ENCODE measurements at places on chromosomes 1 and 21. TPM values are rescaled to one million over a fixed set of nuclear protein-coding genes. Genes with fewer than 3 reads are reported as not detected.

The UTS2 gene
- total RNA-seq, result not detected

The KCNJ9 gene
- 0.13 TPM for total RNA-seq

The CHRNB2 gene
- not detected for total RNA-seq

The MORC3 gene
- 38.7 TPM for total RNA-seq

The CTPS1 gene
- total RNA-seq, result 20.9 TPM

The SFPQ gene
- 104 TPM for total RNA-seq

The S100A3 gene
- total RNA-seq, result 3.8 TPM

The TTC13 gene
- total RNA-seq, result 14.3 TPM

The TRIM67 gene
- total RNA-seq, result not detected

- H3K4me3 ChIP-seq, result no peak overlapping the region
- H3K36me3 ChIP-seq, result peaks cover 10% of the 10 kb centered on the region
- H3K27ac ChIP-seq, result peak overlapping the region; percentile 99
- H3K4me1 ChIP-seq, result peaks cover 25% of the 10 kb centered on the region
These were observed 32.2 kb upstream of the ANGPTL7 start for GRCh38 chr1:11156963-11157362.

DNA sequence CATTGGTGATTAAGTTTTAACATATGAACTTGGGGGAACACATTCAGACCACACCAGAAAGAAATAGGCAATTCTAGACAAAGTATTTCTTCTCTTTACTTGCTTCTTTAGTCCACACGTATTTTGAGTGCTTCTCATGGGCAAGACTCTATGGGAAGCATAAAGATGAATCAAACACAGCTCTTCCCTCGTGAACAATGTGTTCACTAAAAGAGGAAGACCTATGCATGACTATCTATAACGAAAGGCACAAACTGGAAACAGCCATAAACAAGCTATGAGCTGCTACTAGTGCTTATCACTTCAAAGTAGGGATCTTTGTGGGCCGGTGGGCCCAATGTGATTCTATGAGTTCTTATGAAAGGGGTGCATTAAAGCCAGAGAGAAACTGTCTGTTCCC lies 53.0 kb upstream of the PRDX6 start:
- H3K27ac ChIP-seq, result no peak overlapping the region
- no peak overlapping the region for H3K4me3 ChIP-seq
- no peaks in the 10 kb centered on the region for H3K36me3 ChIP-seq
- no peak for DNase-seq
- peaks cover 21% of the 10 kb centered on the region for H3K4me1 ChIP-seq

- H3K4me3 ChIP-seq, result no peak overlapping the region
- no peaks in the 10 kb centered on the region for H3K27me3 ChIP-seq
These were observed 72.9 kb downstream of the IVNS1ABP start for GRCh38 chr1:185244015-185244747.

DNA sequence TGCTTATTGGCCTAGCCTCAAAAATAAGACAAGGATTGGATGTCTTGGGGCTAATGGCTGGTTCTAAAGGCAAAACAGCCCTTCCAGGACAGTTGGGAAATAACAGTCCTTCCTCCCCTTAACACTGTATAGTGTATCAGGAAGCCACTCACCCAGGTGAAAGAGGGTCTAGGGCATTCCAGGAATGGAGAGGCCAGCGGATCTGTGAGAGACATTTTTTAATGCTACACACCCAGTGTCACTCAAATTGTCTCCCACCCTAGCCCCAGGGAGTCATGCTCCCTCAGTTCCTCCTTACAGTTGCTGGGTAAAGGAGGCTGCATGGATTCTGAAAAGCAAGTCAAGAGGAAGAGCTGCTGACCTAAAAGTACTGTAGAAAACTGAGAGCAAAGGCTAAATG lies 24.1 kb upstream of the EXO1 start:
- no peak overlapping the region for H3K4me3 ChIP-seq
- no peak for DNase-seq
- H3K4me1 ChIP-seq, result peaks cover 28% of the 10 kb centered on the region
- no peaks in the 10 kb centered on the region for H3K36me3 ChIP-seq
- H3K27ac ChIP-seq, result no peak overlapping the region
- no peaks in the 10 kb centered on the region for H3K27me3 ChIP-seq

GRCh38 chr21:38825921-38826320 lies 20.2 kb downstream of the ETS2 start:
- DNase-seq, result no peak
- peaks cover 13% of the 10 kb centered on the region for H3K36me3 ChIP-seq
- no peaks in the 10 kb centered on the region for H3K27me3 ChIP-seq
- no peak overlapping the region for H3K4me3 ChIP-seq

DNA sequence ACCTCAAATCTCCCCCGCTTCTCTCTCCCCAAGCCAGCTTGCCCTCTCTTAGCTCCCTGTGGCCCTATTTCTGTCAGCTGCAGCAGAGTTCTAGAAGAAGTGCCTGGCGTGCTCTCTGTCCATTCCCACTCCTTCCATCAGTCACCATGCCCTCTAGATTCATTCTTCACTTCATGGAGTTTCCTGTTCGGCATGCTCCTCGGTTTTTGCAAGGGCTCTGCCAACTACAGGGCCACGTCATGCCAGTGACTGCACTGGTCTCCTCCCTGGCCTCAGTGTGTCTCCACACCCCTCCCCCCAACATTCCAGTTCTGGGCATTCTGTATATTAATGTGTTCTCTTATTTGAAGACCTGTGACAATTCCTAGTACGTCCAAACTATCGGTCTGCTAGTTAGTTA lies 113.9 kb downstream of the SLC45A1 start:
- H3K27me3 ChIP-seq, result no peaks in the 10 kb centered on the region
- H3K36me3 ChIP-seq, result no peaks in the 10 kb centered on the region
- no peak for DNase-seq
- H3K4me3 ChIP-seq, result no peak overlapping the region
- no peak overlapping the region for H3K27ac ChIP-seq

GRCh38 chr1:38466487-38466886 lies 393.1 kb downstream of the RRAGC start:
- no peak overlapping the region for H3K4me3 ChIP-seq
- no peak overlapping the region for H3K27ac ChIP-seq
- no peak for DNase-seq
- no peaks in the 10 kb centered on the region for H3K36me3 ChIP-seq
- H3K4me1 ChIP-seq, result no peaks in the 10 kb centered on the region

- H3K27me3 ChIP-seq, result no peaks in the 10 kb centered on the region
- peak overlapping the region; percentile 51 for H3K4me3 ChIP-seq
- peaks cover 17% of the 10 kb centered on the region for H3K4me1 ChIP-seq
- no peaks in the 10 kb centered on the region for H3K36me3 ChIP-seq
These were observed 20.7 kb upstream of the PRSS38 start for GRCh38 chr1:227794817-227795192.

GRCh38 chr1:230758709-230759368 lies 11.7 kb downstream of the CAPN9 start:
- H3K36me3 ChIP-seq, result no peaks in the 10 kb centered on the region
- no peaks in the 10 kb centered on the region for H3K4me1 ChIP-seq
- peak; percentile 23 for DNase-seq
- H3K4me3 ChIP-seq, result no peak overlapping the region
- no peak overlapping the region for H3K27ac ChIP-seq
- peaks cover 25% of the 10 kb centered on the region for H3K27me3 ChIP-seq

GRCh38 chr1:84077476-84078107 lies 66.5 kb upstream of the PRKACB start:
- H3K27ac ChIP-seq, result peak overlapping the region; percentile 87
- peak overlapping the region; percentile 85 for H3K4me3 ChIP-seq
- peaks cover 23% of the 10 kb centered on the region for H3K4me1 ChIP-seq
- no peaks in the 10 kb centered on the region for H3K27me3 ChIP-seq
- H3K36me3 ChIP-seq, result no peaks in the 10 kb centered on the region

DNA sequence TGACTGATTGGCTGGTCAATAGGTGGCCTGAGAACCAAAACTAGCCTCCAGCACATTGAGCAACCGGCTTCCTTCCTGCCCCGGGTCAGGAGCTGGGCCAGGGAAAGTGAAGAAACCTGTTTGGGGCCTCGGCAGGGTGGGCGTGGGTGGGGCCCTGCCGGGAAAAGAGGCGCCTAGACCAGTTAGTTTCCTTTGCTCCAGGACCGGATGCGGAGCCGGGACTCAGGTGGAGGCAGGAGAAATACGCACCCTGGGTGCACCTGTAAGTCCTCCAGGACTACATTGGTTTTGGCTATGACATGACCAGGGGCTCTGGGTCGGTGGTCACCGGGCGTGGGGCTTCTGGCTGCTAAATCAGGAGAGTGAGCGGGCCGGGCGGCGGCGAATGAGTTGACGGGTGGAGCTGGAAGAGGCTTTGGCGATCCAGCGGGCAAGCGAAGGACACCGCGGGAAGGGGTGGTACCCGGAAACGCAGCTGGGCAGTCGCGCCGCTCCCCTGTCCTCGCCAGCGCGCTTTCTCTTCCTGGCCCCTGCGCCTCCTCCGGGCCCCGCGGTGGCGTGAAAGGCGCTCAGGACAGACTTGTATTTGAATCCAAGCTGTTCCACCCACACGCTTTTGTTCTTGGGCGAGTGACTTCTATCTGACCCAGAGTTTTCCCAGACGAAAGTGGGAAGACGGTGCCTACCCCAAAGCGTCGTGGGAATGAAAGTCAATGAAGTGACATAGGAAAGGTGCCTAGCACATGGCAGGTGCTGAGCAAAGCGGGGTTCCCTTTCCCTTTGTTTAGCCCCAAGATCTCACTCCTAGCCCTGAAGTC lies 30.6 kb upstream of the JUN start:
- H3K27ac ChIP-seq, result peak overlapping the region; percentile 85
- H3K4me3 ChIP-seq, result no peak overlapping the region
- no peaks in the 10 kb centered on the region for H3K27me3 ChIP-seq
- no peak for DNase-seq

DNA sequence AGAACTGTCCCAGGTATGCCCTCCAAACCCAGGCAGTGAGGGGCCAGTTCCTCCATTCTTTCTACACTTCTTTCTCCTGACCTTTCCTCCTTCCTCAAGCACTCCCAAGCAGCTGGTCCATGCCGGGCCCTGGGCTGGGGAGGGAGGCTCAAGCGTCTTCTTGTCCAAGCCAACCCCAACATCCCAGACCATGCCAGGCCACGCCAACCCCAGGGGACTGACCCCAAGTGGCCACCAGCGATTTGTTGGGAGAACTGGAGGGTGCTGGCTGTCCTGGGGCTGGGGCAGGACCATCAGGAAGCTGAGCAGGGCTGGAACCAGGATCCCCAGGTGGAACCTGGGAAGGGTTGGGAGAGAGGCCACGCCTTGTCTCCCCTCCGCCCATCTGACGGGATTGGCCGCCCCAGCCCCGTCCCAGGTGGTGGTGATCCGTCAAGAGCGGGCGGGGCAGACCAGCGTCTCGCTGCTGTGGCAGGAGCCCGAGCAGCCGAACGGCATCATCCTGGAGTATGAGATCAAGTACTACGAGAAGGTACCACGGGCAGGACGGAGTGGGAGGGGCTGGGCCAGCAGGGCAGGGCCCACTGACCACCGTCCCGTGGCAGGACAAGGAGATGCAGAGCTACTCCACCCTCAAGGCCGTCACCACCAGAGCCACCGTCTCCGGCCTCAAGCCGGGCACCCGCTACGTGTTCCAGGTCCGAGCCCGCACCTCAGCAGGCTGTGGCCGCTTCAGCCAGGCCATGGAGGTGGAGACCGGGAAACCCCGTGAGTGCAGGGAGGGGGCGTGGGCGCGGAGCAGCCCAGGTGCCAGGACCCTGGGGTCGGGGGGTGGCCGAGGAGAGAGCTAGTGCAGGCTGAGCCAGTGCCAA lies 29.9 kb downstream of the EPHA8 start:
- peaks cover 21% of the 10 kb centered on the region for H3K27me3 ChIP-seq
- H3K4me3 ChIP-seq, result no peak overlapping the region
- H3K36me3 ChIP-seq, result no peaks in the 10 kb centered on the region

- peaks cover 8% of the 10 kb centered on the region for H3K27me3 ChIP-seq
- H3K36me3 ChIP-seq, result no peaks in the 10 kb centered on the region
- H3K27ac ChIP-seq, result no peak overlapping the region
- peak; percentile 22 for DNase-seq
- H3K4me1 ChIP-seq, result no peaks in the 10 kb centered on the region
These were observed 43.9 kb downstream of the ABCG1 start for GRCh38 chr21:42262831-42263231.

- peak overlapping the region; percentile 41 for H3K4me3 ChIP-seq
- DNase-seq, result peak; percentile 24
- H3K36me3 ChIP-seq, result no peaks in the 10 kb centered on the region
- H3K27me3 ChIP-seq, result peaks cover 3% of the 10 kb centered on the region
- no peaks in the 10 kb centered on the region for H3K4me1 ChIP-seq
- H3K27ac ChIP-seq, result no peak overlapping the region
These were observed 366.3 kb upstream of the ESRRG start for GRCh38 chr1:217089361-217090014.

GRCh38 chr1:230265200-230266115 lies 160.7 kb downstream of the PGBD5 start:
- no peak for DNase-seq
- no peak overlapping the region for H3K4me3 ChIP-seq
- no peaks in the 10 kb centered on the region for H3K27me3 ChIP-seq
- no peak overlapping the region for H3K27ac ChIP-seq
- no peaks in the 10 kb centered on the region for H3K4me1 ChIP-seq

DNA sequence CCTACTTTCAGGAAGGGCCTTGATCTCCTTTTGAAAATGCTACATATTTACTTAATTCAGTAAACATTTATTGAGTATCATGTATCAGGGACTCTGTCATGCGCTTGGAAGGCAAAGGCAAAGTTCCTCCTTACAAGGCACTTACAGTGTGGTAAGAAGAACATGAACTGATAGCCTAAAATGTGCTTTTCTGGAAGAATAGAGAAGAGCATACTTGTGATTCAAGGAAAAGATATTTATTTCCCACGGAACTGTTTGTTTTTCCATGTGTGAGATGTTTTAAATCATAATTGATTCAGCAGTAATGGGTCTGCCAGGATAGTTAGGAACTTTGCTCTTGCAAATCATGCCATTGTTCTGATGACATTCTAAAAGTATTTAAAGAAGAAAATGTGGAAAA lies 110.1 kb upstream of the ZNHIT6 start:
- peak; percentile 62 for DNase-seq
- H3K36me3 ChIP-seq, result no peaks in the 10 kb centered on the region
- peak overlapping the region; percentile 26 for H3K27ac ChIP-seq
- H3K27me3 ChIP-seq, result no peaks in the 10 kb centered on the region
- no peak overlapping the region for H3K4me3 ChIP-seq
- peaks cover 16% of the 10 kb centered on the region for H3K4me1 ChIP-seq

DNA sequence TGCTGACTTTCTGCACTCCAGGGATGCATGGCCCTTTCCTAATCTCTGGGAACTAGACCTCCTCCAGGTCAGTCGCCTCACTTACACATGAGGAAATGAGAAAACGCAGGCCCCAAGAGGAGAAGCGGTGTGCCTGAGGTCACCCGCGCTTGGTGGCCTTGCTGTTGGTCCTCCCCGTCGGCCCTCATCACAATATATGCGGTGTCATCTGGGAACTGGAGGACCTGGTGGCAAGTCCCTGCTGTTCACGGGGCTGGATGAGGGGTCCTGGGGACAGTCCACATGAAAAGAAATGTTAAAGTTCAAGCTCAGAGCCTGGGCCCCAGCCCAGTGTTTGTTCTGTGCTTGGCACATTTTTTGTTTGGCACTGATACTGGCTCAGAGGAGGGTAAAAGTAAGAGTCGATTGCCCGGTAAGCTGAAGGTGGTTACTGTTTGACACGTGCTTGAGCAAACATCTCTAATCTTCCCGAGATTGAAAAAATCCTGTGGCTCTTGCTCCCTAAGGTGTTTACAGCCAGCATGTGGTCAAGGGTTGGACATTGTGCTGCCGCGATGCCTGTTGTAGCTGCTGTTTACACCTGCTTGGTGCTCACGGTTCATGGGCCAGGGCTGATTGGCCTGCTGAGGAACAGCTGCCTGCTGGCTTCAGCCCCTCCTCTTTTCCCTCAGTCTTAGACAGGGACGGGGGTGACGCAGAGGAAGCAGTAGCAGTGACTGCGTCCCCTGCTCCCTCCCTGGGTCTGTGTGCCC lies 5.2 kb downstream of the COQ8A start:
- no peak overlapping the region for H3K27ac ChIP-seq
- no peaks in the 10 kb centered on the region for H3K36me3 ChIP-seq
- no peak overlapping the region for H3K4me3 ChIP-seq
- no peak for DNase-seq
- no peaks in the 10 kb centered on the region for H3K27me3 ChIP-seq

- H3K27ac ChIP-seq, result no peak overlapping the region
- no peak overlapping the region for H3K4me3 ChIP-seq
- peak; percentile 29 for DNase-seq
These were observed 5.2 kb upstream of the DENND2D start for GRCh38 chr1:111205714-111206050.

All from GM23248 (cell line).